ENCODE measurements at places on chromosomes 2 and 18. TPM values are rescaled to one million over a fixed set of nuclear protein-coding genes. Genes with fewer than 3 reads are reported as not detected.

- DNase-seq = no peak
- H3K27ac ChIP-seq = no peak overlapping the region
- no peak overlapping the region for H3K4me3 ChIP-seq
- H3K36me3 ChIP-seq = no peaks in the 10 kb centered on the region
These were observed 421.1 kb upstream of the RAB12 start for GRCh38 chr18:8188184-8188583.

DNA sequence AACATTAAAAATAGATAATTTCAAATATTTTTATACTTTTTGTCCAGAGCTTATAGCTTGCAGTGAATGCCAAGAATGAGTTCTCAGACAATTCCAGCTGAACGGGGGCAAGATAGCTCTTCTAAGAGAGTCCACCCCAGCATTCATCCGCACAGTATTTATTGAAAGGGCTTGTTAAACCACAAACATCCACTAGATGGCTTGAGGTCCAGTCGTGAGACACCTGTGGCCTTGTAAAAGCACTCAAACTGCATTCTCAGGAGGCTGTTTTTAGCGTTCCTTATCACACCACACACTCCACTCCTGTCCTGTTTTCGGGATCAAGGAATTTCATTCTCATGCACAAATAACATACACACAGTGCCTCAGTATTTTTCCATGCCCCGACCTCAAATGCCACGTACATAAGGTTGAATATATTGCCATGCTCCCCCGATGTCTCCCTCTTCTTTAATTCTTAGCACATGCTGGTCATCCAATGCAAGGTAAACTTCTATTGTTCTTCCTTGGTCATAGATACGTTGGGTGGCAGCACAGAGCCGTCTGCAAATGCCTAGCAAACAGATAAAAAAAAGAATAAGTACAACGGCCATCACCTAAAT, 47.4 kb downstream of the DNAJC10 start:
- H3K4me3 ChIP-seq = no peak overlapping the region
- H3K27ac ChIP-seq = no peak overlapping the region
- no peaks in the 10 kb centered on the region for H3K4me1 ChIP-seq
- no peak for DNase-seq
- peaks cover 72% of the 10 kb centered on the region for H3K36me3 ChIP-seq

KIF5C gene
- 9.4 TPM for total RNA-seq

DNA sequence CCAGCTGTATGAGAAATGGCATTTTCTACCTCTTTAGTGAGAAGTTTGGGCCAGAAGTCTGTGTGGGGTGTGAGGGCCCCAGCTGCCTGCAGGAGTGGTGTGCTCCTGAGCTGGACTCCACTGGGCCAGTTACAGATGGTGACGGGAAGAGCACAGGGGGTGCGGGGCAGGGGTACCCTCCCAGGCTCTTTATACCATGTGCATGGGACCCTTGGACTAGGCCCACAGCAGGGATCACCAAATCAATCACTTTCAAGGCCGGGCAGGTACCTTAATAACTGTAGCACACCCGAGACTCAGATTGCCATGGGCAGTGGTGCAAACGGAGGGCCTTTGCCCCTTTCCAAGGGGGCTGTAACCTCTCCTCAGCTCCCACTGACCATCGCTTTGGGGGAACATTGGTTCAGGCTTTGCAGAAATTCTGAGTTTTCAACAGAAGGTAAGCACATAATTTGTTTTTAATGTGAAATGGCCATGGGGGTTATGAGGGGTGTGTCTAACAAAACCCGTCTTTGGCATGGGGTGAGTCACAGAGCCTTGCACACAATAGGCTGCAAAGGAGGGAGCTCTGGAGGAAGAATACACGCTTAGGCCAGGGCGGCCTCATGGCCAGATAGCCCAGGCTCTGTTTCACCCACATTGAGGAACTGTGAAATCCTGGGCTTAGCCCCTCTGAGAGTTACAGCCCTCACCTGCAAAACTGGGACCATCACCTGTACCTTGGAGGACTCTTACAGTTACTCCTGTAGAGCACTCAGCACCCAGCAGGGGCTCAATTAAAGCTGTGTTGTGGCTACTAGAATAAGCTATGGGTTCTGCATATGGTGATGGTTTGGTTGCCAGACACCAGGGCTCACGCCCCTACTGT, 141.0 kb upstream of the BCL2L11 start:
- no peaks in the 10 kb centered on the region for H3K36me3 ChIP-seq
- no peak for DNase-seq
- H3K27ac ChIP-seq = no peak overlapping the region
- no peak overlapping the region for H3K4me3 ChIP-seq
- H3K4me1 ChIP-seq = no peaks in the 10 kb centered on the region

DNA sequence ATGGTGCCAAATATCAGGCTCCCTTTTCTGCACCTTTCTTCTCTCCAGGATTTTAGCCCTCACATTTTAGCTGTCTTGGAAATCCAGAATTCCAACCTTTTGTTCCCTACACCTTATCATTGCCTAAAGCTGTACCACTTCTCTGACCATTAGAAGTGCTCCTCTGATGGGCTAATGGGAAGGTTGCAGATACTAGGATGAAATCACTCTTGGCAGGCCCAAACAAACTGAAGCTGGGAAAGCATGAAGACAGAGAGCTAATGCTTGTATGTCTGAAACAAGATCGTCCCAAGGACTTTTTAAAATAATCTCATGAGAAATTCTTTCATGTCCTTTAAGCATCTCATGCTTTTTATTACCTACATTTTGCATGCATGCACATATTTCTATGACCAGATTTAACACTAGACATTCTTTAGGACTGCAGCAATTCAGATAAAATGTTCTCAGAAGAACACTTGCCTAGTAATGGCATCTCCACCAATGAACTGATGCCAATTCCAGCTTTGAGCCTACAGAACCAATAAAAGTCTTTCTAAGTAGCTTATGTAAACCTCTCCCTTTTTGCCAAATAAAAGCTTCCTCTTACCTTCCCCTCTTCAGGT, 98.4 kb upstream of the OSR1 start:
- DNase-seq = no peak
- no peaks in the 10 kb centered on the region for H3K36me3 ChIP-seq
- peaks cover 6% of the 10 kb centered on the region for H3K27me3 ChIP-seq
- no peak overlapping the region for H3K4me3 ChIP-seq
- H3K4me1 ChIP-seq = no peaks in the 10 kb centered on the region

DNA sequence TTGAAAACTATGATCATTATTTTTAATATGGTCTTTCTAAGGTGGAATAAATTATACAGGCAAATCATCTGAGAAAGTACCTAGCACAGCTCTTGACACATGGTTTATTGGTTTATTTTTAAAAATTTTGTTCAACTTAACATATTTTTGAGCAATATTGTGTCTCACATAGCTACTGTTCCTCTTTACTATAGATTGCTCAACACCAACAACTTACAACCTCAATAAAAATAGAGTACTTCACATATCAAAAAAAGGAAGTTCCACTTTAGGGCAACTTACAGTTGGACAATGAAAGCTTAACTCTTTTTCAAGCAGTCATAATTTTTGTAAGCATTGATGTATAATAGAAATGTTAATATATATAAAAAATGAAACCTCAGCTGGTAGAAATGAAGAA, 440.9 kb upstream of the UBE2E3 start:
- no peak for DNase-seq
- H3K27ac ChIP-seq = no peak overlapping the region
- no peaks in the 10 kb centered on the region for H3K36me3 ChIP-seq
- peaks cover 3% of the 10 kb centered on the region for H3K27me3 ChIP-seq
- H3K4me1 ChIP-seq = no peaks in the 10 kb centered on the region

DNA sequence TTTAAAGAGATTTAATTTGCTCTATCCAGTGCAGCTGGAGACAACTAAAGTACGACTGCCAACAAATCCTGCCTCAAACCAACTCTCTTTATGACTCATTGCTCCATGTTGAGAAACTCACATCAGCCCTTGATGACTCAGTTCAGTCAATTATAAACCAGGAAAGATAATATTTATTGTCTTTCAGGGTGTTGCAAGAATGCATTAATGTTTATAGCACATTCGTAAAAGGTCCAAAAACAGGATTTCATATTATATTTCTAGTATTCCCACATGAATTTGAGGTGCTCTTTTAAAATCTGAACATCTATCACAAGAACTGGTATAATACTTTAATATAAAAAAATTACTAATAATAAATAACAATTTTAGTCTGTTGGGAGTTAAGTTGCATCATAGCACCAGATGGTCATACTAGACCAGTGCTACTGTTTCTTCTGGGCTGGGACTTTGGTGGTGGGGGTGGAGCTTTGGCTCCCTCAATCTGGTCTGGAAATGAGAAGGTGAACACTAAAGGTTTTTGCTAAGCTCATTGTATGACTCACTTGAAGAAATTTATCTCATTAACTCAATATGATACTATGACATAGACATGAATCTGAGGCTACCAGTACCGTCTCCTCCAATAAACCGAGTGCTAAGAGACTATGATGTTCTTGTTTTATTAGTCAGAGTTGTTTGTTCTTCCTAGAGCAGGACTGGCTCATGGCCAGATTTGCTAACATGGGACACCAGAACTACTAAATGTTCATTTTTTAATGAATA, 26.6 kb upstream of the MAP3K20 start:
- H3K36me3 ChIP-seq = no peaks in the 10 kb centered on the region
- no peak for DNase-seq
- H3K4me3 ChIP-seq = no peak overlapping the region
- H3K27me3 ChIP-seq = no peaks in the 10 kb centered on the region
- H3K27ac ChIP-seq = no peak overlapping the region

DNA sequence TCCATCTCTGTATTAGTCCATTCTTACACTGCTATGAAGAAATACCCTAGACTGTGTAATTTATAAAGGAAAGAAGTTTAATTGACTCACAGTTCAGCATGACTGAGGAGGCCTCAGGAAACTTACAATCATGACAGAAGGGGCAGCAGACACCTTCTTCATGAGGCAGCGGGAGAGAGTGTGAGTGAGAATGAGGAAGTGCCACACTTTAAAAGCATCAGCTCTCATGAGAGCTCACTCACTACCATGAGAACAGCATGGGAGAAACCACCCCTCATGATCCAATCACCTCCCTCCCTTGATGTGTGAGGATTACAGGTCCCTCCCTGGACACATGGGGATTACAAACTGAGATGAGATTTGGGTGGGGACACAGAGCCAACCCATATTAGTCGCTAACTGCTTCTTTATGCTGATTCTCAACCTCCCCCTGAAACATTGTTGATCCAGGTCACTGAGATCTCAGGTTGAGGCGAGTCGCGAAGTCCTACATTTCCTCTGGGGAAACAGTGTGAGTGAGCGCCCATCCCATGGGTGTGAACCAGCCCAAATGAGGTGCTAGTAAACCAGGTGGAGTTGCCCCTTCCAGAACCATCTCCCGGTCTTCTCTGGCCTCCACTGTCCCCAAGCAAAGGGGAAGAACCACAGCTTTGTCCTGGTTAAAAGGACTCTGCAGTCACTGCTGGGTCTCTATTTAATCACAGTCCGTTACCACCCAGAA, 123.8 kb downstream of the CAPN13 start:
- H3K4me1 ChIP-seq = no peaks in the 10 kb centered on the region
- no peaks in the 10 kb centered on the region for H3K36me3 ChIP-seq
- no peak for DNase-seq
- no peak overlapping the region for H3K27ac ChIP-seq
- no peak overlapping the region for H3K4me3 ChIP-seq

GRCh38 chr2:128685841-128686496, 367.3 kb upstream of the HS6ST1 start:
- no peak for DNase-seq
- peak overlapping the region; percentile 34 for H3K4me3 ChIP-seq
- H3K4me1 ChIP-seq = peaks cover 32% of the 10 kb centered on the region
- H3K27ac ChIP-seq = no peak overlapping the region

DNA sequence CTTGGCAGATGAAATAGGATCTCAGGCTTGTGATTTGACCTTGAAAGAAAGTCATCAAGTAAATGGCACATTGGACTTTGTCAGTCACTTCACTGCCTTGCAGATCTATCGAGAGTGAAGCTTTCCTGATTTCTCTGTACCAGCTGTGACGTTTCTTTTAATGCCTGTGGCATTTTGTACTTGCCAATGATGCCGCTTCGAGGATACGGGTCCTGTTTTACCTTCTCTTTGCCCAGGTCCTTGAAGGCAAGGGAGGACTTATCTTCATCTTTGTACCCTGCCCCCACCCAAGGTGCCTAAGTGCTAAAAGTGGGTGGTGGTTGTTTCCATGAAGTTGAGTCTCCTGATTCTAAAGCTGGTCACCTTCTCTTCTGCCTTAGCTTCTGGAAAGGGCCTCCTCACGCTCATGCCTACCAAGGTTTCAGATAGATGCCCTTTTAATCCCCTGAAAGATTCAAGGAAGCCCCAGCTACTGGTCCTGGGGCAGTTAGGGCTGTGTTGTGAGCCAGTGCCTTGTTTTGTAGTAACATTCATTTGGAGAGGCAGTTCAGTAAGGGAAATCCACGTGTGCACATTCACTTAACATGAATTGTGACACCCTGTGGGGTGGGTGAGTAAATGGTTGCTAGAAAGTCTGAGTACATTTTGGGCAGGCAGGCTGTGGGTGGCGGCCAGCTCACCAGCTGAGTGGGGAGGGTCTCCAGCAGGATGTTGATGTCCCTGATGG, 6.1 kb downstream of the LBH start:
- no peak for DNase-seq
- peak overlapping the region; percentile 99 for H3K4me3 ChIP-seq
- no peaks in the 10 kb centered on the region for H3K27me3 ChIP-seq
- peaks cover 82% of the 10 kb centered on the region for H3K36me3 ChIP-seq
- H3K4me1 ChIP-seq = peaks cover 79% of the 10 kb centered on the region

- H3K27ac ChIP-seq = peak overlapping the region; percentile 11
- no peak overlapping the region for H3K4me3 ChIP-seq
- H3K36me3 ChIP-seq = peaks cover 24% of the 10 kb centered on the region
- DNase-seq = no peak
- H3K4me1 ChIP-seq = no peaks in the 10 kb centered on the region
- H3K27me3 ChIP-seq = no peaks in the 10 kb centered on the region
These were observed 77.9 kb upstream of the MCFD2 start for GRCh38 chr2:46993501-46993900.

ALKAL2 gene
- not detected for total RNA-seq

DNA sequence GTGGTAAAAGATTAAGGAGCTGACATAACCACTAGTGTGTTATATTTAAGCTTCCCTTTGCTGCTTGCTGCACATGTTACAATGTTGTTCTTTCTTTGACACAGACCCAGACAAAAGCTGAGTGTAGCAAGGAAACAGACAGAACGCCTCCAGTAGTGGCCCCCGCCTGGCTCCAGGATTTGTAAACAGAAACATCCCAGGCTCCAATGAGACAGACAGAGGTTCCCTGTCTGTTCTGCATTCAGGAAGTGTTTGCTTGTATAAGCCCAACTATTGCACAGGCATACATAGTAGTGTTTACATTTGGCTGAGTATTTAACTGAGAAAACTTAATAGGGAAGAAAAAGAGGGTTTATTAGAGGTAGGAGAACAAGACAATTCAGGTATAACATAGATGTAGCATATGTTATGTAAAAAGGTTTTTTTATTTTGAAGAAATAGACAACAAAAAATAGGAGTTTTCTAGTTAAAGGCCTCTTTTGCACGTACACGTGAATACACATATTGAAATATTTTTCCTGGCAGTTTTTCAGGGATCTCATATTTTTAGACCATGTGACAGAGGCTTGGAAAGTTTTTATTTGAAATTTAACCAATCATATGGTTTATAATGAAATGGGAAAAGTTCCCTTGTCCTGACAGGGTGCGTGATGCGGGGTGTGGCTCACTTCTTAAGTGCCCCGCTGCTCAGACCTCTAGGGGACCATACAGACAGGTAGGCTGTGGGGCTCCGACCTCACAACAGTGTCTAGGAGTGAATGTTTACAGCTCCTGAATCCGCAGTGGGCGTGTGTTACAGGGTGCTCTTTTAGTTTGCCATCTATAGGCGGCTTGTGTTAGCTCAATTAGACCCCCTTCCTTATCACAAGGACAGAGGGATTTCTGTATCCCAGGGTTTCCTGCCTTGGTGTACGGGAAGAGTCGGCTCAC, 118.4 kb downstream of the BMPR2 start:
- no peaks in the 10 kb centered on the region for H3K36me3 ChIP-seq
- no peak overlapping the region for H3K27ac ChIP-seq
- H3K4me3 ChIP-seq = no peak overlapping the region
- H3K4me1 ChIP-seq = no peaks in the 10 kb centered on the region
- no peaks in the 10 kb centered on the region for H3K27me3 ChIP-seq

RGPD4 gene
- 0.83 TPM for total RNA-seq
